MV-4-11 (cell line): ENCODE measurements at places on chromosomes 2 and 18.

- DNase-seq, result no peak
These were observed 242.6 kb upstream of the KCNJ3 start for GRCh38 chr2:154455866-154456265.

GRCh38 chr2:100137866-100138570 lies 4.4 kb downstream of the AFF3 start:
- DNase-seq, result no peak

DNA sequence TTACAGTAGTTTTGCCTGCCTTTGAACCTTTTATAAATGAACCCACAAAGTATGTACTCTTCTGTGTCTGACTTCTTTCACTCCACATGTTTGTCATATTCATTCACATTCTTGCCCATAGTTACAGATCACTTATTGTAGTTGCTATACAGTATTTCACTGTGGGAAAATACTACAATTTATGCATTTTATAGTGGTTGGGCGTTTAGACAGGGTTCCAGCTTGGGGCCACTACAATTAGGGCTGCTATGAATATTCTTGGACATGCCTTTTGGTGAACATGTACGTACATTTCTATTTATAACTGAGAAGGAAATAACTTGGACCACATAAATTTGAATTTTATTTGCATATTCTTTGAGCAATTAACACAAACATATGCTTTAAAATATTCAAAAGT lies 15.4 kb upstream of the PMAIP1 start:
- DNase-seq, result no peak

- DNase-seq, result peak; percentile 96
These were observed 36.7 kb downstream of the SFXN5 start for GRCh38 chr2:73034661-73035375.
